ENCODE measurements at places on chromosomes 12 and 14.

DNA sequence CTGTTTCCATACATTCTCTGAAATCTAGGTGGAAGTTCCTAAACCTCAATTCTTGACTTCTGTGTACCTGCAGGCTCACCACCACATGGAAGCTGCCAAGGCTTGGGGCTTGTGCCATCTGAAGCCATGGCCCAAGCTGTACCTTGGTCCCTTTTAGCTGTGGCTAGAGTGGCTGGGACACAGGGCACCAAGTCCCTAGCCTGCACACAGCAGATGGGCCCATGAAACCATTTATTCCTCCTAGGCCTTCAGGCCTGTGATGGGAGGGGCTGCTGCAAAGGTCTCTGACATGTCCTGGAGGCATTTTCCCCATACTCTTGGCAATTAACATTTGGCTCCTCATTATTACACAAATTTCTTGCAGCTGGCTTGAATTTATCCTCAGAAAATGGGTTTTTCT is 40.0 kb upstream of the COCH start:
- DNase-seq, result no peak

GRCh38 chr14:94354638-94355185 is 31.6 kb upstream of the SERPINA6 start:
- no peak for DNase-seq

DNA sequence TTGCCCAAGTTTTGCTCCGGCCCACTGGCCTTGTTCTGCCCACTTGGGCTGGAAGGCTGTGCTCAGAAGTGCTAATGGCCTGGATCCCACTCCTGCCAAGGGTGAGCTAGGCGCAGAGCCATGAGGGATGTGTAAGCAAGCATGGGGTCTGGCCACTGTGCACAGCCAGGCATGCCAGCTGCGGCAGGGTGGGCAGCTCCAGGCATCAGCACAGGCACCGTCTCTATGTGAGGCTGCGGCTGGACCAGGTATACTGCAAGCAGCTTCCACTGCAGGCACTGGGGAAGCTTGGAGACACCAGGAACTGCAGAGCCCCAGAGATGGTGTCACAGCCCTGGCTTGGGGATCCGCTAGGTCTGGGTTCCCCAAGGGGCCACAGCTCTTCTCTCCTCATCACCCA is 264.9 kb downstream of the LRIG3 start:
- no peak for DNase-seq

GRCh38 chr14:83707056-83707455 is 1822.9 kb upstream of the FLRT2 start:
- DNase-seq, result peak; percentile 50

DNA sequence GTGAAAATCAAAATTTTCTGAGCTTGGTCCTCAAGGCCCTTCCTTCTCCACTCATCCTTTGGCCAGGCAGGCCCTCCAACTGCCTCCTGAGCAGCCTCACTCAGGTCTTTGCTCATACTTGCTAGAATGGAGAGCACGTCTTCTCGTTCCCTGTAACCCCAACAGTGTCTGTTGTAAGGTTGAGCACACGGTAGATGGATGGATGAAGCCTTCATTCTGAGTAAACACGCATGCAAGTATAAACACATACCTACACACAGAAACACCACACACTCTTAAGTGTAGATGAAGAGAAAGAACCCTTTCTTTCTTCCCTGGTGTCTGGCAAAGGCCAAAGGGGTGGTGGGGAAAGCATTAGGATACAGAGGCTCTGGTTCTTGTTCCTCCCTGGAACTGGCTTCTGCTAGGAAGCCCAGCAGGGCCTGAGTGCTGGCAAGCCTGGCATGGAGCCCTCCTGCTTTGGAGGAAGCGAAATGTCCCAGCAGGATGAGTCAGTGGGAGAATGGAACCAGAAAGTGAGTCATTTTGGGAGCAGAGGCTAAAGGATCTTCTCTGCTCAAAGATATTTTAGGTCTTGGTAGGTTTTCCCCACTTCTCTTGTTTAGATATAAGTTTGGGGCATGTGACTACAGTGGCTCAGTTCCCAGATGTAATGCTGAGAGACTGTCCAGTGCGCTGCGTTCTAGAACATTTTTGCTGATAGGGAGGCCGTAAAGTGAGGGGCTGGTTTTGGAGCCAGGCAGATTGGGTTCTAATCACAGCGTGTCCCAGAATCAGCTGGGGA is 127.4 kb downstream of the CACNA1C start:
- peak; percentile 91 for DNase-seq

DNA sequence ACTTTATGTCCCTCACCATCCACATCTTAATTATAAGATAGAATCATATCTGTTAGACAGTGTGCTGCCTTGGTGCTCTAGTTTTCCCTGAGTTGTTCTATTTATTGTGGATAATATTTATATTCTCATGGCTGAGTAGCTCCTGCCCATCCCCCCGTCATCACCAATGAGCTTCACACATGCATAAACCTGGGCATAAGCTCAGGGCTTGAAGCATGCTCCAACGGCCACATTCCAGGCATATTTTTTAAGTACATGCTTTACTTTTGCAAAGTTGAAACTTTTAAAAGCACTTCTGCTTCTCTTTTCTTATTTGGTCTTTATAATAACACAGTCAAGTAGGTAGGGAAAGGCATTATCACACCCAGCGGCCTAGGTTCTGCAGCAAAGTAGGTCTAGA is 3.4 kb upstream of the FBXO34 start:
- no peak for DNase-seq

- DNase-seq, result peak; percentile 43
Measured at GRCh38 chr12:95709152-95709551, 81.4 kb downstream of the NTN4 start.

DNA sequence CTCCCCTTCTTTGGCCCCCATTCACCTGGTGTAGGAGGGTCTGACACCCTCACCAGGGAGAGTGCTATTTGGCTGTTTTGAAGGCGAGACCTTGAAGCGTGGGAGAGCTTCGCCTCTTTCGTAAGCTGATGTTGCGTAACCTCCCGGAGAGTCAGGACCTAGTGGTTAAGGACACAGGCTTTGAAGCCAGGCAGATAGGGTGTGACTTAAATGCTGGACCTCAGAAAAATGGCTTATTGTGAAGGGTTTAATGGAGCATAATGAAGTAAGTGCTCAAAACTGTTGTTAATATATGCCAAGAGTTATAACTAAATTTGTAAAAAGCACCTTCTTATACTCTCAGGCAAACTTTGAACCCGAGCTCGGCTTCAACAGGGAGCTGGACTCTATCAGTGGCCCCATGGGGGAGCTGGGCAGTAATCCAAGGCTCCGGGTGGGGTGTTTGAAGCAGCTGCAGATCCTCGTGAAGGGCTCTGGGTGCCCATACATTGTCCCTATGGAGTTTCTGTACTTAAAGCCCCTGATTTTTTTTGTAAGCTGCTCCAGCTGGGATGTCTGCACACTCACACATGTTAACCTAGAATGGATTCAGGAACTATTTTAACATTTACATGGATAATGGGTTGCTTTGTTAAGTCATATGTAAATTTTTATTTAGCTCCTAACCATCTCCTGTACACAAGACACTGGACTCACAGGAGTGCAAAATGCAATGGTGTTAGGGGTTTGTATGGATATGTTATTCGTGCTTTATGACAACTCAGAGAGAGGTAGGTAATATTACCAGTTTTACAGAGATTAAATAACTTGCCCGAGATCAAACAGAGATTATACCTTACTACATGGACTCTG is 26.0 kb downstream of the PPFIBP1 start:
- DNase-seq, result peak; percentile 96

DNA sequence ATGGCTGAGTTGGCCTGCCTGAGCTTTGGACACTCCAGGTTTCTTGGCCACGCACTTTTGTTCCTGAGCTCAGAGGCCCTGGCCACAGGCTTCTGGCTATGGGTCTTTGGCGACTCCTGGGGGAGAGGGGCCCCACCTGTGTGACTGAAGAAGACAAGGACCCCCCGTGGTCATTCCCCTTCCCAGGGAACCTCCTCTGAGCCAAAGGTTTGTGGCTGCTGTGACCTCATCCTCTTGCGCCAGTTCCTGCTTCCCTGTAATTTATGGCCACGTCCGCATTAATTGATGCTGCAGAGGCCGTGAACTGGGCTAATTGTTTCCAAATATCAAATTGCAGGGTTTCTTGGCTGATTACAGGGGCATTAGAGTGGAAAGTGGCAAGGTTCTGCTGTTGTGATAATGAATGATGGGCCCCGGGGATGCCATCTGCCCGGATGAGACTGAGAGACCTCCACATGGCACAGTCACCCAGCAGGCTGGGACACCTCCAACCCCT is 27.6 kb upstream of the NOS1 start:
- DNase-seq, result no peak
